ENCODE measurements at places on chromosomes 2 and 18.

DNA sequence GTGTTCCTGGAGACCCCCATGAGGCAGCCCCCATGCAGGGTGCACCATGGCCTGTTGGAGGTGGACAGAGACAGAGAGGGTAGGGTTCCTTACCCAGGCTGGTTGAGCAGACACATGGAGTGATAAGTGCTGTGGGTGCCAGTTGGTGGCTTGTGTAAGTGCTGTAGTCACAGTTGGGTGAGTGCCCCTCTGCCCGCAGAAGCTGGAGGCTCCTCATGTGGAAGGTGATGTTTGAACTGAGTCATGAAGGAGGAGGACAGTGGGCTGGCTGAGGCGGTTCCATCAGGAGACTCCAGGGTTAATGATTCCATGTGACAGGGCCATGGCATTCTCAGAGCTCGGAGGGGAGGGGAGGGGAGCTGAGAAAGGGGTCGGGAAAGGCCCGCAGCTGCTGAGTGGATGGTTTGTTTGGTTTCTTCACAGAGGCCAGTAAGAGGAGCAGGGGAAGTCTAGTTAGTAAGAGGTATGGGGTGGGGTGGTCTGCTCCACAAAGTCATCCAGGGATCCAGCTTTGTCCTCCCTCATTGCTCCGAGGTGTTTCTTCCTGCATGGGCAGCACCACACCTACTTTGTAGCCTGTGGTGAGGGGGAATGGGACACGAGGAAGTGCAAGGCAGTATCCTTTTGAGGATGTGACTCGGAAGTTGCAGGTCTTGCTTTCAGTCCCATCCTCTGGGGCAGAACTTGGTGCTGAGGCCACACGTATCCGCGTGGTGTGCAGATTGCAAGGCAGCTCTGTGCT, 13.6 kb downstream of the IMPA2 start:
- DNase-seq = no peak

GRCh38 chr18:37403788-37404187, 161.8 kb downstream of the CELF4 start:
- DNase-seq = no peak

- no peak for DNase-seq
These were observed 11.8 kb downstream of the DSEL start for GRCh38 chr18:67504739-67505138.

DNA sequence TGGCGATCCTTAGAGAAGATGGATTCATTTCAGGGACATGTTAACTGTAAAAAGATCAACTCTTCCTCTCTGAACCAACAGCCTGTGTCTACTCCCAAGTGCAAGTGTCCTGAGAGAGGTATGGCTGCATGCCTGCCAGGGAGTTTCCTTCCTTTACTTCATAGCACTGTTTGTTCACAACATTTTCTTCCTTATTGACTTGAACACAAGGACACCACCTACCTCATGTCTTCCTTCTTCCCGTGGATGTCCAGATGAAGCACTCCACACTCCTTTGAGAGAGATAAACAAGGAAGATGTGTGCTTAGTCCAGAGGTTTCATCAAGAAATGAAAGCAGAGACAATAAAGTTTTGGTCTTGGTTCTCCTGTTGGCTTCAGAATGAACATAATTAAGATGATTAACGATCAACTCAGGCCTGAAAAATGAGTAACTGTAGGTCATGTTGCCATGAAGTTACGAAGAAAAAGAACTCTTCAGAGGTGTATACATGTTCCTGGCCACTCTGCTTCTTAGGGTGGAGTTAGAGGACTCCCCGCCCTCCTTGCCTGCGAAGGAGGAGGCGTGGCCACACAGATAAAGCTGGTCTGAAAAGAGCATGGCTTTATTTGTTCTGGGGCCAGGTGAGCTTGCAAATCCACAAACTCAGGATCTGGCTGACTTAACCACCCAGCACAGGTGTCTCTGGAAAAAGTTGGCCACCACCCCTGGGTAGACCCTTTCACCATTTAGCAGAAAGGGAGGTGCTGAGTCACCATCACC, 155.0 kb upstream of the KCTD1 start:
- no peak for DNase-seq

GRCh38 chr2:234818937-234819336, 132.9 kb upstream of the SH3BP4 start:
- no peak for DNase-seq

- DNase-seq = no peak
These were observed 25.2 kb upstream of the TLK1 start for GRCh38 chr2:171185941-171186340.

GRCh38 chr2:200298816-200299215, 7.7 kb upstream of the SPATS2L start:
- DNase-seq = no peak

- peak; percentile 57 for DNase-seq
These were observed 436 bp upstream of the ITPRIPL1 start for GRCh38 chr2:96324721-96325040.

DNA sequence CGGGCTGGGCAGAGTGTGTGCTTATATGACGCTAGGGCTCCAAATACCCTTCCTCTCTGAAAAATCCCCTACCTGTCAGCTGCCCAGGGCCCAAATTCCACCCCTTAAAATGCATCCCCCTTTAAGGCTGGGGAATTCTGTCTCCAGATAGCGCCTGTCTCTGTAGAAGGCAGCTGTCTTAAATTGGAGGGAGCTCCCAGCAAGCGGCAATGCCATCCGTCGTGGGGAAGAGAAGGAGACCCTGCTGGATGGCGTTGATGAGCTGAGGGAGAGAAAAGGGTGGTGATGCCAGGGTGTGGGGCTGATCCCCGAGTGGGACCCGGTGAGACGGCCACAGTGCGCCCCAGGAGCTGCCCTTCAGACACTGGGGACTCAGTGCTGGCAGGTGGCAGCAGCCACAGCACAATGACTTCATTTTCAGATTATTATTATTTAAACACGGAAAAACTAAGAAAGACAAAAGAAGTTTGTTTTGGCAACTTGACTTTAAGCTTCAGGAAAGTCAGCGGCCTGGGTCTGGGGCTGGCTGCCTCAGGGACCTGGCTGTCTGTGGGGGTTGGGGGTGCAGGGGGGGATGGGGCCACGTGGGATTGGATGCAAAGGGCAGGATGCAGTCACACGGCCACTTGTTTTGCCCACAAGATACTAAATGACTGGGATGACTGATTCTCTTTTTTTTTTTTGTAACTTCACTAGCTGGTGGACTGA, 152.8 kb downstream of the TFCP2L1 start:
- DNase-seq = no peak

Data from activated CD4-positive, alpha-beta T cell treated with anti-CD3 and anti-CD28 coated beads, Interleukin-2, Interleukin-6, amounts not matched to agents 100 ng/mL and 50 ng/mL, durations not matched to agents 16 hours and 8 hours (primary cell).